NCI-H1105 (cell line): ENCODE measurements at places on chromosomes 11 and 22.

DNA sequence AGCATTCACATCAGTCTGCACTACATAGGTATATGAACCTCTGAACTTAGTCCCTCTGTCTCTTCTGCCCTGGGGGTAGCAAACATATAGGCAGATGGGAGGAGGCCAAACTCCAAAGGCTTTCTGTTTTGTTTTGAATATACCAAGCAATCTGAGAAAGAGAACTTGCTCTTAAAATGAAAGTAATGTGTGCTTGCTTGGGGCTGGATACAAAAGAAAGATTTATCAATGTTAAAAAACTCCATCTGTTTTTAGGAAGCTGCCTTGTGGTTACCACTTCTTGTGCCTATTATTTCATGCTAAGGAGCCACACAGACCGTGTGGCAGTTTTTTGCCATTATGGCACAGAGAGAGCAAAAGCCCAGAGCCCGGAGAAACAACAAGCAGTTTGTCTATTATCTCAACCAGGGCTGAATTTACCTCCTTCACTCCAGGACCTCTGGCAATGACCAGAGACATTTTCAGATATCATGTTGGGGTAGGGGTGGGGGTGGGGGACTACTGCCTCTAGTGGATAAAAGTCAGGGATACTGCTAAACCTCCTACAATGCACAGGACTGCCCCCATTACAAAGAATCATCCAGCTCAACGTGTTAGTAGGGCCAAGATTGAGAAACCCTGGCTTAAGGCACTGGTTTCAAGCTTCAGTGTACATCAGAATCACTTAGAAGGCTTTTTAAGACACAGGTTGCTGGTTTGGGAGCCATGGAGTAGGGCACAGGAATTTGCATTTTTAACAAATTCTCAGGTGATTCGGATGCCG lies 124.2 kb downstream of the APIP start:
- DNase-seq = no peak

DNA sequence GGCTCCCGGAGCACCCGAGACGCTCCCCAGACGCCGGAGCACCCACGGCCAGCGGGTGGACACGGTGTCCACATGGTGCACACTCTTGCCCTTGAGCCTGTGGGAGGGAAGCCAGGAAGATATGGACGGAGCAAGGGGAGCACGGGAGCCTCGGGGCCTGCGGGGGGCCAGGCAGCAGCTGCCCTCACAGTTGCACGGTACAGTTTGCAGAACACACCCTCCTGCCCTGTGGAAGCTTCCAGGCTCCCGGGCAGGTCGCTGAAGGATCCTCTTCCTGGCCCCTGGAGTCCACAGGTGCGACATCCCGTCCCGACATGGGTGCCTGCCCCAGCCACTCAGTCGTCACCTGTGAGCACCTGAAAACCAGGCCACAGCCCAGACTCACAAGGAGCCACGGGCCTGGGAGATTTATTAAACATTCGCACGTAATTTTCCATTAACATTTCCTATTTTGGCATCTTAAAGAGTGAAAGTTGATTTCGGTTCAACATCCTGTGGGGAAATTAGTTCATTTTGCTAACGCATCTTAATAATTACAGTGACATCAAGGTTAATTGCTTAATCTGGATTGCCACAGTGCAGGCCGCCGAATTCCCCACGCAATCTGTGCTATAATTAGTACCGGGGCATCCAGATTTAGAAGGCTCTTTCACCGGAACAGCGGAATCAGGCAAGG lies 253.3 kb downstream of the BRD1 start:
- no peak for DNase-seq

DNA sequence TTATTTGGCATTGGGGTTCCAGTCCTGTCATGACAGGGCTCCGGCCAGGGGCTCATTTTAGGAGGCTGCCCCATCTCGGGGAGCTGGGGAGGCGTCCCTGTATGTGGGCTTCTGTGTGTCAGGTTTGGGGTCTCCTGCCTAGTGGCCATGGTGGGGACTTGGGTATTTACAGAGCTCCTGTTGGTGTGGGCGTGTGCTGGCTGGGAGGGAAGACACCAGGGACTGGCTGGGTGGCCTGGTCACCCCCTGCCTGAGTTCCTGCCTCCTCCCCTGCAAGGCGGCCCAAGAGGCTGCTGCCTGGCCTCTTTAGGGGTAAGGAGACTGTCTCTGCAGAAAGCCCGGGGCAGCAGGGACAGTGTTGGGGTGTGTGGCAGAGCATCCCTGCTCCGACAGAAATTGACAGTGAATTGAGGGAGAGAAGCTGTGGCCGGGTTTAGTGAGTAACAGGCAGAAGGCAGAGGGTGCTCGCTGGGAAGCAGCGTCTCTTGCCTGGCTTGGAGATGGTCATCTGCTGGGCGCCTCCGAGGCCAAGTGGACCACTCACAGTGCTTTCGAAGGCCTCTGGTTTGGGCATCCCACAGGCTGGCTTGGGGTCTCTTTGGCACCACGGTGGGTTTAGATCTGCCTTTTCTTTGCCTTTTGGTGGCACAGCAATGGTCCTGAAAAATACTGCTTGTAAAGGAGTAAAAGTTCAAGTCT lies 40.3 kb upstream of the GRAMD4 start:
- no peak for DNase-seq

DNA sequence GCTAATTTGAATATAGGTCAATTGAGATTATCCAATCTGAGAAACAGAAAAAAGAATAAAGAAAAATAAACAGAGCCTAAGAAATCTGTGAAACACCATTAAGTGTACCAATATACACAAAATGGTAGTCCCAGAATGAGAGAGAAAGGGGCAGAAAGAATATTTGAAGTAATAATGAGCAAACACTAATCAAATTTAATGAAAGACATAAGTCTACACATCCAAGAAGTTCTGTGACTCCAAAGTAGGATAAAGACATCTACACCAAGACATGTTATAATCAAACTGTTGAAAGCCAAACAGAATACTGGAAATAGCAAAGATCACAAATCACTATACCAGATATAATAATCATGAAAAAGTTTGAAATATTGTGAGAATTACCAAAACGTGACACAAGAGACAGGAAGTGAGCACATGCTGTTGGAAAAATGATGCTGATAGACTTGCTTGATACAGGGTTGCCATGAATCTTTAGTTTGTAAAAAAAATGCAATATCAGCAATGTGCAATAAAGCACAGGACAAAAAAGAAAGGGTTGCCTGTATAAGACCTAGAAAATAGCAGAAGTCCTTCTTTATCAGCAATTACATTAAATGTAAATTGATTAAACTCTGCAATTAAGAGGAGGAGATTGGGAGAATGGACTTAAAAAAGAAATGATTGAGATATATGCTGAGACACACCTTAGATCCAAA lies 75.8 kb downstream of the RNF169 start:
- DNase-seq = no peak

- DNase-seq = no peak
Measured at GRCh38 chr11:84544566-84544965, 1082.6 kb downstream of the DLG2 start.

GRCh38 chr11:113419454-113420003 lies 31.9 kb downstream of the ANKK1 start:
- DNase-seq = peak; percentile 78

GRCh38 chr11:127564810-127565209 lies 564.2 kb upstream of the KIRREL3 start:
- no peak for DNase-seq

DNA sequence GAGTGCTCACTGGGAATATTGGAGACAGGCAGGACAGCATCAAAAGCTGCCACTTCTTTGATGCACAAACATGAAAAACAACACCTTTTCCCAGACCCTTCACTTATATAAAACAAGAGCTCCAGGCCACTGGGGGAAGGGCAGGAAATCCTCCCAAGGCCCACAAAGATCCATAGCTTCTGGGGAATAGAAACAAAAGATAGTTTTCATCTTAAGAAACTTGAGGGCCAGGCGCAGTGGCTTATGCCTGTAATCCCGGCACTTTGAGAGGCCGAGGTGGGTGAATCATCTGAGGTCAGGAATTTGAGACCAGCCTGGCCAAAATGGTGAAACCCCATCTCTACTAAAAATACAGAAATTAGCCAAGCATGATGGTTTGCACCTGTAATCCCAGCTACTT lies 15.3 kb downstream of the RTL6 start:
- DNase-seq = no peak

DNA sequence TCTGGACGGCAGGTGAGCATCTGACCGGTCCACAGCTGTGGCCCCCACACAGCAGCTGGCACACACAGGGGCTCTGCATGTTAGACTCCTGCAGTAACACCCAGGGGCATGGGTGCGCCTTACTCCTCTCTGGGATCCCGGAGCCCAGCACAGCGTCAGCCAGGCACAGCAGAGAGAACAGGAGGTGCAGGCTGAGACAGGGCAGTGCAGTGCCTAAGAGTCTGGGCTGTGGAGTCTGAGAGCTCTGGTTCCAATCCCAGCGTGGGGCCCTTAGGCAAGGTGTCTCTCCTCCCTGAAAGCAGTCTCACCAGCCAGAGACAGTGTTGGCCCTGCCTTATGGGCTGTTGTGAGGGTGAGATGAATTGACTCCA lies 2.3 kb downstream of the NUDT8 start:
- DNase-seq = no peak

DNA sequence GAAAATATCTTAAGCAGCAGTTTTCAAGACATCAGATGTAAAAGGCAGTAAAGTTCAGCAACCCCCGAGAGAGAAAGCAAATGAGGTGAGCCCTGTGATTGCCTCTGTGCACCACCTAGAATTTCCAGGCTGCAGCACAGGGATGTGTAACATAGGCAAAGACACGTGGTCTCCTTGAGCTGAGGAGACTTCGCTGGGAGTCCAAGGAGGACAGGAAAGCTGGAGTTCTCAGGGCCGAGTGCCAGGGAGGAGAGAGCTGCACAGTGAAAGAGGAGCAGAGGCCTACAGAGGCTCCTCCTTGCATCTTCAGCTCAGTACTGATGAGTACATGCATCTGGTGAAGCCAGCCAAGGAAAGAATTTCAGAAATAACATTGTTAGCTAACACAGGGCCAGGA lies 17.6 kb upstream of the TOLLIP start:
- no peak for DNase-seq

DNA sequence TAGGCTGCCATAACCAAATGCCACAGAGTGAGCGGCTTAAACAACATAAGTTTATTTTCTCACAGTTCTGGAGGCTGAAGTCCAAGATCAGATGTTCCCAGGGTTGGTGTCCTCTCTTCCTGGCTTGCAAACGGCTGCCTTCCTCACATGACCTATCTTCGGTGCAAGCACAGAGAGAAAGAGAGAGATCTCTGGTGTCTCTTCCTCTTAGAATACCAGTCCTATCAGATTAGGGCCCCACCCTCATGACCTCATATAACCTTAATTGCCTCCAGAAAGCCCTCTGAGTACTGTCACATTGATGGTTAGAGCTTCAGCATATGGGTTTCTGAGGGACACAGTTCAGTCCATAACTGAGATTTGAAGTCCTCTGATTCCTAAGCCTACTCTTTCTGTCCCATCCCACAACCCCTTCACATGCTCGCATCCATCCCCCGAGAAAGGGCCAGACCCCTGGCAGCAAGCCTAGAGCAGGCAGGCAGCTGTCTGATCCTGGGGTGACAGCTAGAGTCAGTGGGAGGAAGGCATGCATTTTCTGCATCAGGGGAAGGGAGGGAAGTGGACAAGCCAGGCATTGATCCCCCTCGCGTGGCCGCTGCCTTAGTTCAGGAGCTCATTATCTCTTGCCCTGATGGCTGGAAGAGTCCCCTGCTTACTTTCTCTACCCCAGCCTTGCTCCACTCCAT lies 114.1 kb downstream of the FAR1 start:
- DNase-seq = no peak

DNA sequence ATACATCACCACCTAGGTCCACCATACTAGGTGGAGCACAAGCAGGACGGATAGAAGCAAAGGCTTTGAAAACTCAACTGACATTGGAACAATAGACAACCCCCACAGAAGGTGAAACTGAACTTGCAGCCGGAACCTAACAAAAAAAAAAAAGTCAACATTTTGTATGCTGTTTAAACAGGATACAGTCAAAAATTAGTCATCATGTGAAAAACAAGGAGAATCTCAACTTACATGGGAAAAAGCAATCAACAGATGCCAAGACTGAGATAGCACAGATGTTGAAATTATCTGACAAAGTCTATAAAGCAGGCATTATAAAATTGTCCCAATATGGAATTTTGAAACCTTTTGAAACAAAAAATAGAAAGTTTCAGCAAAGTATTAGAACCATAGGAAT lies 123.8 kb downstream of the RAB38 start:
- no peak for DNase-seq

DNA sequence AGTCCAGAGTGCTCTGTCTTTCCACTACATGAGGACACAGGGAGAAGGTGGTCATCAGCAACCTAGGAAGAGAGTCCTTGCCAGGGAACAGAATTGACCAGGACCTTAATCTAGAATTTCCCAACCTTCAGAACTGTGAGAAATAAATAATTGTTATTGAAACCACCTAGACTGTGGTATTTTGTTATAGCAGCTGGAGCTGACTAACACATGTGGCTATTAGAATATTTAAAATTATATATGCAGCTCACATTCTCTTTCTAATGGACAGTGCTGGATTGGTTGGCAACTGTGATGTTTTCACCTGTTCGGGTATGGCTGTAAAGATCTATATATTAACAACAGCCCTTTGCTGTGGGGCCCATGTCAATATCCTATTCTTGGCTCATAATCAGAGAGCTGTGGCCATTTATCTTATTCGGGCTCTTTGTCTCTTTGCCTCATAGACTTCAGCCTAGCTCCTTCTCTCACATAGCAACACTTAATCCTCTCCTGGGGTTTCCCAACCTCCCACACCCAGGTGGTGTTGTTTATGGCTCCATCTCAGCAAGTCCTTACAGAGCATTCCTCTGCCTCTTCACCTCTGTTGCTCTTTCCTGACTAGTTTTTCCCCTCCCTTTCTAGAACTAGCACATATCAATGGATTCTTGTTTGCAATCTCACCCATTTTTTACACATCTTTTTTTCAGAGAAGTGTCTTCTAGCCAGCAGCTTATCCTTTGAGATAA lies 46.4 kb upstream of the AMOTL1 start:
- no peak for DNase-seq

DNA sequence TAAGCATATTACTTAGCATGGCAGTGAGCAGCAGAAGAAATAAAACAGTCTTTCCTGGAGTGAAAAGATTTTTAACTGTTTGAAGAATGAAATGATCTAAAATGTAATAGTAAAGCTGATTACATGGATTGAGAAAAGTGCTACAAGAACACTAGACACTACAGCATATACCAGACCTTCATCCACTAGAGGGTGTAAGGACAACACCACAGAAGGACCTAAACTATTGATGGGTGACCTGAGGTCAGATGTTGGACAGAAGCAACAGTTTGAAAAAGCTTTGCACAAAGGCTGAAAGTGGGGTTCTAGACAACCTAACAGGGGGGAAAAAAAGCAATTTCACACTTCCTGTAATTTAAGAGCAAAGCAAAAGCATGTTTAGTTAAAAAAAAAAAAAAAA lies 97.7 kb downstream of the RBFOX2 start:
- peak; percentile 5 for DNase-seq

- DNase-seq = no peak
Measured at GRCh38 chr11:8273287-8273686, 9.6 kb upstream of the LMO1 start.

- no peak for DNase-seq
Measured at GRCh38 chr22:37244922-37245722, 1.1 kb upstream of the RAC2 start.

DNA sequence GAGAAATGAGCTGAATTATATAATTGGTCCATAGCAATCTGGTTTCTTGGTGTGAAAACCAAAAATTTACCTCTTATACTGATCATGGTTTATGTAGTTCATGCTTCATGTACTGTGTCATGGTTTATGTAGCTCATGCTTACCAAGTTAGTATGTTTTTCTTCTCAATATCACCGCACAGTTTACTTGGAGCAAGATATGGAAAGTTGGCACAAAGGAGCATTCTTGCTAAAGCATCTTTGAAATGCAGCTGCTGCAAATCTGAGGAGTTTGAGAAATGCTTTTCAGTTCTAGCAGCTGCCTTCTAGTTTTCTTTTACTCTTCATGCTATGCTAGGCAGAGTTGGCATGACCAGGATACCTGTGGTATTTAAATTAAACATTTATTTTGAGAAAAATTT lies 4.5 kb downstream of the OR10G7 start:
- no peak for DNase-seq
